ENCODE measurements at places on chromosomes 6 and 20.
A peak's percentile ranks its signal among the peaks of the same experiment; 100 is the strongest.

- no peak for DNase-seq
Observed at GRCh38 chr20:49275216-49275615, 2.6 kb downstream of the ZNFX1 start.

GRCh38 chr6:15770347-15771143 lies 107.7 kb upstream of the DTNBP1 start:
- DNase-seq, result no peak

DNA sequence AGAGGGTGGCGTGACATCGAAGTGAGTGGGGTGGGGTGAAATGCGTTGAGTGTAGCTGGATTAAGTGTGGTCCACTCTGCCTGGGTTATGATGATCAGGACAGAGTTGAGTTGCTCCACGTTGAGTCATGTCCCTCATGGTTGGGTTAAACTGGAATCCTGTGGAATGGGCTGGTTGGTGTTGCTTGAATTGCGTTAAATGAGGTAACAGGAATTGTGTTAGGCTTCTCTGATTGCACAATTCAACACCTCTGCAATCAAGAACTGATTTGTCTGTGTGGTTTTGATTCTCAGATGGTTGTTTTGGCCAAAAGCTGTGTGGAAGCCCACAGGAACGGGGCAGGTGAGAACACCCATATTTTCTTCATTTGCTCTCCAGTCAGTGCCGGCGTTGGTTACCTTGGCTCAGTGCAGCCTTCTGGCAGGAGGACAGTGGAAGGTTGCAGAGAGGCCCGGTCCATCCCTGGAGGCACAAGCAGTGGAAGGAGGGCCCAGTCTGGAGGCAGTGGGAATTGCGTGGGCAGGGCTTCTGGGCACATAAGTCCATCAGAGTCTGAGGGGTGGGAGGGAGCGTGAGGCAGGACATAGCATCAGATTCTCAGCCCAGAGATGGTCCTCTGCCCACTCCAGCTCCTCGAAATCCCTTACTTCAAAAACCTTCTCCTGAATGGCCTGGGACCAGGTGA lies 11.6 kb downstream of the NOTCH4 start:
- no peak for DNase-seq

GRCh38 chr6:12608016-12608860 lies 108.3 kb upstream of the PHACTR1 start:
- DNase-seq, result no peak

- no peak for DNase-seq
Observed at GRCh38 chr6:100700009-100700408, 181.1 kb downstream of the ASCC3 start.

GRCh38 chr6:139642346-139642745 lies 267.9 kb upstream of the CITED2 start:
- no peak for DNase-seq

GRCh38 chr6:142898927-142899895 lies 45.8 kb downstream of the HIVEP2 start:
- no peak for DNase-seq

- no peak for DNase-seq
Observed at GRCh38 chr20:61082720-61083119, 169.3 kb upstream of the CDH4 start.

- DNase-seq, result no peak
Observed at GRCh38 chr20:59733351-59733750, 129.0 kb downstream of the PHACTR3 start.

- peak; percentile 58 for DNase-seq
Observed at GRCh38 chr20:38426006-38426897, 8.9 kb downstream of the SNHG17 start.

- no peak for DNase-seq
Observed at GRCh38 chr6:98033617-98034016, 750.6 kb upstream of the MMS22L start.

GRCh38 chr6:108419934-108420609 lies 125.2 kb downstream of the AFG1L start:
- DNase-seq, result no peak

GRCh38 chr6:95589826-95590570 lies 12.7 kb downstream of the MANEA start:
- DNase-seq, result no peak

- peak; percentile 45 for DNase-seq
Observed at GRCh38 chr6:144284783-144285547, at the start of gene UTRN. UTRN (plus strand) TSS chr6:144285335; CDS start chr6:144291829, 6,494 bp downstream.

- DNase-seq, result no peak
Observed at GRCh38 chr20:45972500-45973183, 639 bp upstream of the ZNF335 start.
